ENCODE measurements at places on chromosomes 5 and 9.

DNA sequence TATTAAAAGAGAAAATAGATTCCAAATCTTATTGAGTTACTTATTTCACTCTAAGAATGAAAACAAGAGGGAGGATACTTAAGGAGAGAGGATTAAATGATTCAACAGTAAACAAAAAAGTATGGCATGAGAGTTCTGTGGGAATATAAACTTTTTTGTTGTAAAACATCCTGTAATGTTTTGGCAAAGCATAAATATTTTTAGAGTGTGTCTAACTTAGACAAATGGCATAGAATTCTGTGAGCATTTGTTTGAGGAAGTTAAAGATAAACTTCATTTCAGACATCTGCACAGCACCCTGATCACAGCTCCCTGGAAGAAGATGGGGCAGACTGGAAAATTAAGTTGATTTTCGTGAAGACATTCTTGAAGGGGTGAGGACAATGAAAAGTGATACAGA is 246.8 kb upstream of the HAPLN1 start:
- DNase-seq, result no peak

DNA sequence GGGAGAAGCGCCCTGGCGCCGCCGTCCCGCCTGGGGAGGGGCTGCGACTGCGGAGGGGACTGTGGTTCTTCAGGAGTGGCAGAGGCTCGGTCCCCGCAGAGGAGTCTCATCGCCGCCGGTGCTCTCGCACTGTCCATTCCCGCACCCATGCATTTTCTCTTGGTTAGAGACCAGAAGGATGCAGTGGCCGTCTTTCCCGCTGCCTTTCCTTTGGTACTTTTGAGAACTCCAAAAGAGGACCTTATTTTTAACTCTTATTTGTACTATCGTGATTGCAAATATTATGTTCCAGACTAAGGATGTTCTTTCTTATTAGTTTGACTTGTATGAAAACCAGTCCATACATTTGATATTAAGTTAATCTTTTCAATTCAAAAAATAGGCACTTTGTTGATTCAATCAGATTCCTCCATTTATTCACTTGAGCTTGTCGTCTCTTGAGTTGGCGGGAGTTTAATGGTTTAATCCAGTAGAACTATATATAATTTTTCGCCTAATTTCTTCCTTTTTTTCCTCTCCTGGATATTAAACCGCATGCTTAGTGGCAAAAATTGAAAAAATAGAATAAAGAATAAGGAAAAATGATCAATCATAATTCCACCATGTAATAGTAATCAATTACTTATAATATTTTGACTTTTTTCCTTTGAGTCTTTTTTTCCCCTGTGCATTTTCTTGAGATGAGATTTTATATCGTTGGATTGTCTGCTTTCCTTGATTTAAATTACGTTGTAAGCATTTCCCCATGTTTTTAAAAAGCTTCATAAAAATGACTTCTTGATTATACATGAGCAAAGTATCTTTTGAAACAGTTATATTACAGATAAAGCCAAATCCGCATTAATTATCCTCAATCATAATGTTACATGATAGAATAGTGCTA is 861 bp downstream of the ZFYVE16 start:
- DNase-seq, result peak; percentile 49

- DNase-seq, result peak; percentile 47
These were observed 104.6 kb upstream of the FAM174A start for GRCh38 chr5:100430268-100431195.

- DNase-seq, result no peak
These were observed 124.4 kb downstream of the NFIB start for GRCh38 chr9:14189578-14189977.

- DNase-seq, result no peak
These were observed 7.0 kb downstream of the FSTL4 start for GRCh38 chr5:133605323-133605722.

- no peak for DNase-seq
These were observed 57.9 kb downstream of the TGFBR1 start for GRCh38 chr9:99162759-99163364.

DNA sequence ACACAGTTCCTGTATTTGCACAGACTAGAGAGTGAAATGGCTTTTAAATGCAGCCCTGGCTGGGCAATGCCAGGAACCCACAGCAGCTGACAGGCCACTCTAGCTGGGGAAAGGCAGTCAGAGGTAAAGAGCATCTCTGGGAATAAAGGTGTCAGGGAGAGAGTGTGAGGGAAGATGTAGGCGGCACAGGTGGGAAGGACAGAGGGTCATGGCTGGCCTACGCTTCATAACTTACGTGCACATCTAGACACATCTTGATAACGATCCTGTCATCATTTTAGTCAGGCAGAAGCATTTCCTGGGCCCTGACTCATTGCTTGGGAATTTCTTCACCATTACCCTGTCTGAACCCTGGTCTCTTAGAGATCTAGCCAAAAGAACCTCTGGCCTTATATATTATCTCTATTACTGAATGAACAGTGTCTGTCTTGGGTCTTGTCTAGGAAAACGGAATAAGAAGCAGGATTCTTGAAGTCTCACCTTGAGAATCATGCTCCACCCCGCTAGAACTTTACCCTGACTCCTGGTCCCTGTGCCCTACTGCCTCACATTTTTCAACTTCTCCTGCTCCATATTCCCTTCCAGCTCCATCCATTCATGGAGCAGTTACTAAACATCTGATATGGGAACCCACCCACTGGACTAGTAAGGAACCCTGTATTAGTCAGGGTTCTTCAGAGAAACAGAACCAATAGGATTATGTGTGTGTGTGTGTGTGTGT is 106.4 kb upstream of the ELL2 start:
- no peak for DNase-seq

DNA sequence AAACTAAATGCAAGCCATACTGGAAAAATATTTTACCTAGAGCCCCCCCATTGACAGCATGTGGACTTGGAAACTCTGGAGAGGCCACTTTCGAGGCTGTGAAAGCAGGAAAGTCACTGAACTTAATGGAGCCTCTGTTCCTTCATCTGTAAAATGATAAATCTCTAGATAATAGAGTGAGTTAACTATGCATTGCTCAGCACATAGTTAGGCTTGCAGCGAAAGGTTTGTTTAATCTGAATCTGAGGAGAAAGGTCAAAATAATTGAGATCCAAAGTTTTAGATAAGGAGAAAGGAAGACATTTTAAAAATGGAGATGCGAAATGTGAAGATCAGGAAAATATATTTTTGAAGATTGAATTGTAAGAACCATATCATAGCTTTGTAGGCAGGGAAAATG is 4.6 kb downstream of the PCSK5 start:
- no peak for DNase-seq

- no peak for DNase-seq
These were observed 57.7 kb downstream of the ALDH1A1 start for GRCh38 chr9:72895122-72895521.
